ENCODE measurements at places on chromosomes 16 and 17. TPM values are rescaled to one million over a fixed set of nuclear protein-coding genes. Genes with fewer than 3 reads are reported as not detected.

Gene ERAL1
- total RNA-seq, result 53.2 TPM

Gene PYY
- not detected for total RNA-seq

Gene CASKIN1
- 1.4 TPM for total RNA-seq

Gene SCARF1
- total RNA-seq, result 0.83 TPM

Gene TOX3
- not detected for total RNA-seq

Gene MARVELD3
- total RNA-seq, result 7.3 TPM

Gene SPATA22
- not detected for total RNA-seq

Gene INTS2
- total RNA-seq, result 15.4 TPM

Gene TNFRSF13B
- not detected for total RNA-seq

Gene HSD17B1
- 19.3 TPM for total RNA-seq

Gene MYO15B
- total RNA-seq, result 5.8 TPM

Gene PRAC1
- total RNA-seq, result not detected

Gene FSCN2
- 0.47 TPM for total RNA-seq

Gene CMTM2
- not detected for total RNA-seq

Gene CCL14
- not detected for total RNA-seq

Gene MYH1
- not detected for total RNA-seq

Gene MYH2
- total RNA-seq, result not detected

Gene PRAC2
- not detected for total RNA-seq

Gene PLK1
- 2.0 TPM for total RNA-seq

Gene TBC1D24
- 12.3 TPM for total RNA-seq

Gene WDR90
- total RNA-seq, result 41.7 TPM

Gene ZNF750
- total RNA-seq, result 0.33 TPM

Gene AOC3
- total RNA-seq, result not detected

Gene SDK2
- 64.2 TPM for total RNA-seq

Gene C17orf58
- 7.0 TPM for total RNA-seq

Gene RAMP2
- total RNA-seq, result not detected

Gene EMC8
- 48.3 TPM for total RNA-seq

Gene NSRP1
- 32.5 TPM for total RNA-seq

Gene MRC2
- 512 TPM for total RNA-seq

Gene ANKFN1
- total RNA-seq, result not detected

Gene TEX14
- 0.24 TPM for total RNA-seq

Gene CDC42EP4
- total RNA-seq, result 12.1 TPM

Gene SSTR5
- total RNA-seq, result not detected

Gene TEX19
- total RNA-seq, result not detected

Gene GPS1
- total RNA-seq, result 84.2 TPM

Gene UMOD
- not detected for total RNA-seq

Gene CIBAR2
- not detected for total RNA-seq

Gene CDH3
- 628 TPM for total RNA-seq

Gene HES7
- 0.33 TPM for total RNA-seq

Gene RAB34
- 68.2 TPM for total RNA-seq

Gene CACNG1
- not detected for total RNA-seq

Gene IRX6
- 0.11 TPM for total RNA-seq

Gene ITGAX
- total RNA-seq, result not detected

Gene SMIM5
- total RNA-seq, result not detected

Gene UBFD1
- total RNA-seq, result 79.7 TPM

Gene ZNF688
- 10.6 TPM for total RNA-seq
